ENCODE measurements at places on chromosomes 13 and 19.
A peak's percentile ranks its signal among the peaks of the same experiment; 100 is the strongest.

- DNase-seq, result no peak
Observed at GRCh38 chr19:29389495-29389894, 136.3 kb upstream of the VSTM2B start.

- no peak for DNase-seq
Observed at GRCh38 chr13:40580566-40581276, 85.7 kb downstream of the FOXO1 start.

DNA sequence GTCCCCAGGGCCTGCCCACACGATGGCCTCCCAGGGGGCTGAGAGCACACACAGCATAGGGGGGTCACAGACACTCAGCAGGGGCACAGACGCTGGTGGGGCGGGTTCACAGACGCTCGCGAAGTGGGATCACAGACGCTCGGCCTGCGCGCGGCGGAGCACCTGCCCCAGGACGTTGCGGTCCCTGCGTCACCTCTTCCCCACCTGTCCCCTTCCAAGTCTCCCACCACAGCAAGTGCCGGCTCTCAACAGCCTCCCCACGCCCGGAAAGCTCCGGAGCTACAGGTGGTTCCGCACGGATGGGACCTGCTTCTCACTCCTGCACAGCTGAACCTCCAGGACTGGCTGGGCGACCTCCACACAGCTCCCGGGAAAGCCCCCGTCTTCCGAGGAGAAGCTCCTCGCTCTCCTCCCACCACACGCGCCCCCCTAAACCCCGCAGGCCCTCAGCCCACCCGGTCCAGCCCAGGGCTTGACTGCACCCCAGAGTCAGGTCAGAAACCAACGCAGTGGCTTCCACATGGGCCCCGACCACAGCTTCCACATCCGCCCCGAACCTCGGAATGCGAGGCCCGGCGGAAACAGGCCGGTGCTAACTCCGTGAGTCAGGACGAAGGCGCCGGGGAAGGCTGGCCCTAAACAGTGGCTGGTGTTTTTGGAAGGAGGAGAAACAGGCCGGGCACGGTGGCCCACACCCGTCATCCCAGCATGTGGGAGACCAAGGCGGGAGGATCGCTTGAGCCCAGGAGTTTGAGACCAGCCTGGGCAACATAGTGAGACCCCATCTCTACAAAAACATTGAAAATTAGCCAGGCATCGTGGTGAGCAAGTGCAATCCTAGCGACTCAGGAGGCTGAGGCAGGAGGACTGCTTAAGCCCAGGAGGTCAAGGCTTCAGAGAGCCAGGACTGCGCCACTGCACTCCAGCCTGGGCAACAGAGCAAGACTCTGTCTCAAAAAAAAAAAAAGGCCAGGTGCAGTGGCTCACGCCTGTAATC lies 16.5 kb downstream of the BTBD2 start:
- no peak for DNase-seq

DNA sequence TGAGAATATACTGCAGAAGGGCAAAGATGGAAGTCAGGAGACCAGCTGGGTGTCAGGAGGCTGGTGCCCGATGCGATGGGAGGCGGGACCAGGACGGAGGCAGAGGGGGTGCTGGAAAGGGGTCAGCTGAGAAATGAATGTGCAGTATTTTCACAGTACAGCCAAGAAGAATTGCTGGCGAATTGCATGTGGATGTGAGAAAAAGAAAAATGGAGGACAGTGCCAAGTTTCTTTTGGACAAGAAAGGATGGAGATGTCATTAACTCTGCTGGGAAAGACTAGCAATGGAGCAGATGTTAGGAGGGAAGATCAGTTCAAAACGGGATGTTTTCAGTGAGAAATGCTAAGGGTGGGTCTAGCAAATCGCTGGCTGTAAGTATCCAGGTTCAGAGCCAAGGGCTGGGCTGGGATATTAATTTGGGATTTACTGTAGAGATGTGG lies 7.0 kb downstream of the CRYL1 start:
- DNase-seq, result no peak

- DNase-seq, result no peak
Observed at GRCh38 chr13:114005206-114005724, 31.4 kb upstream of the C13orf46 start.

DNA sequence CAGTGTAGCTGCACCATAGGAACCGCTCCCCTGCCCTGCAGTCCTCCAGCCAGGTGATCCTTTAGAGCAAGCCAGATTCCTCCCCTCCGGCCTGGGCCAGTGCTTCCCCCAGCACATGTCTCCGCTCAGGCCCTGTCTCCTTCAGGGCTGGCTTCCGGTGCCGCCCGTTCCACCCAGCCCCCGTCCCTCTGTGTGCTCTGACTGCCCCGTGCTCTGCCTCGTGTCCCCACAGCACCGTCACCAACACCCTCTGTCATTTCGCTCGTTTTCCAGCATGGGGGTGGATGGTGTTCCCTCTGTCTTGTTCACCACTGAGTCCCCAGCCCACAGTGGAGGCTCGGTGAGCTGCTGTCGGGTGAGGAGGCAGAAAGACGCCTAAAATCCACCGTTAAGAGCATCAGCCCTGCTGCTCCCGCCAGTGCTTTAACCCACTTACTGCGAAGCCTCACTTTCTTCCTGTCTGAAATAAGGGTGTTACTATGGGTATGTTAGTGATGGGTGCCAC lies 54.5 kb downstream of the TSSK6 start:
- no peak for DNase-seq

- no peak for DNase-seq
Observed at GRCh38 chr13:25046985-25047511, 48.9 kb upstream of the PABPC3 start.

- DNase-seq, result peak; percentile 83
Observed at GRCh38 chr19:40147693-40148347, 43.4 kb upstream of the MAP3K10 start.

DNA sequence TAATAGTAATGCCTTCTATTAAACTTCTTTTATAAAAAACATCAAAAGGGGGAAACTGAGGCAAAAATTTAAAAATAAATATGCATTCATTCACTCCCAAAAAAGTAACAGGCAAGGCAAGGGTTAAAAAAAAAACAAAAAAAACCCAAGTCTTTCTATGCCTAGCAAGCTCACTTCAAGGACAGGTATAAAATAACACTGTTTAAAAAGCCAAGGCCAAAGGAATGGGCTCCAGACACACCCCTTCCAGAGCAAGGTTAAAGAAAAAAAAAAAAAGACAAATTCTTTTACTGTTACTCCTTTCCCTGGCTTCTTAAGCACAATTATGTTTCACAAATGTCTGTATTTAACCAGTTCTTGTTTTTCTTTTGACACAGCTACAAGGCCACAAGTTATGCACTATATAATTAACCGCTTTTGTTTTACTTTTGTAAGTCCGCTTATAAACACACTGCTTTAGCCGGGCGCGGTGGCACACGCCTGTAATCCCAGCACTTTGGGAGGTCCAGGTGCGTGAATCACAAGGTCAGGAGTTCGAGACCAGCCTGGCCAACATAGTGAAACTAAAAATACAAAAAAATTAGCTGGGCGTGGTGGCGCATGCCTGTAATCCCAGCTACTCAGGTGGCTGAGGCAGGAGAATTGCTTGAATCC lies 3.6 kb downstream of the SIGLEC11 start:
- DNase-seq, result no peak

- no peak for DNase-seq
Observed at GRCh38 chr13:110374431-110375370, 67.6 kb downstream of the COL4A2 start.

DNA sequence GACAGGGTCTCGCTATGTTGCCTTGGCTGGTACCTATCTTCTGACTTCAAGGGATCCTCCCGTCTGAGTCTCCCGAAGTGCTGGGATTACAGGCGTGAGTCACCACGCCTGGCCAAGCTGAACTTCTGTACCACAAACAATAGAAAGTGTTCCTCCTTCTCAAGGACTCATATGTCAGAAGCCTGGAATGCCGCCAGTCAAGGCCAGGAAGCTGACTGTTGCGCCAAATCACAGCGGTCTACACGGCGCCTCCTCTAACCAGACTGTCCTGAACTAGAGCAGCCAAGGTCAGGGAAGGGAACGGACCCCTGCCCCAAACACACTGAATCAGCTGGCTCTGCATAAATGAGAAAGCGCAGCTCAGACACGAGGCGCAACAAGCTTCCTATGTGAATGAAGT lies 14.6 kb downstream of the RAB20 start:
- no peak for DNase-seq

DNA sequence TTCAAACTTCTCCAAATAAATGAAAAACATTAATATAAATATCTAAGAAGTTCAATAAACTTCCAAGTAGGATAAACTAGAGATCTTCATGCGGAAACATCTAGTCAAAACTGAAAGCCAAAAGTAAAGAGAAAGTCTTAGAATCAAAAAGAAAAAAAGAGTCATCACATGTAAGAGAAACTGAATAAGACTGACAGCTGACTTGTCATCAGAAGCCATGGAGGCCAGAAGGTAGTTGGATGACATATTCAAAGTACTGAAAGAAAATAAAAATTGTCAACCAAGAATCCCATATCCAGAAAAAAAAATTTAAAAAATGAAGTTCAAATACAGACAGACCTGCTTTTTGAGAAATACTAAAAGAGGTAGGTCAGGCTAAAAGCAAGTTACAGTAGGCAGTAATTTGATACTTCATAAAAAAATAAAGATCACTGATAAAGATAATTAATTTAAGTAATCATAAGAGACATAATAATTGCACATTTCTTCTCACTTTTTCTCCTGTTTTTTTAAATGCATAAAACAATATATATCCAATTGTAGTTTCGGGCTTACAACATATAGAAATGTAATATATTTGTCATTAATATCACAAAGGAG lies 327.6 kb upstream of the PCDH9 start:
- no peak for DNase-seq

DNA sequence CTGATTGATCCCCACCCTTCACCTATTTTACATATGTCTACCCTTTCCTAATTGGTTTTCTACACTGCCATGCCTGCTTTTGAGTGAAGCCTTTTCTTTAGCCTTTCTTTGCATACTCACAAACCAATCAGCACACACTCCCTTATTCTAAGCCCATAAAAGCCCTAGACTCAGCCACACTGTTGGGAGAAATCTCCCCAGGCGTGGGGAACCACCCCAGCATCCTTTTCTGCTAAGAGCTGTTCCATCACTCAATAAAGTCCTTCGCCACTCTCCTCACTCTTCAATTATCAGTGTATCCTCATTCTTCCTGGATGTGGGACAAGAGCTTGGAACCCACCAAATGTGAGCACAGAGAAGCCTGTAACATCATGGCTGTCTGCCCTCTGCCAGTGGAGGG lies 343.6 kb downstream of the SLITRK1 start:
- no peak for DNase-seq

DNA sequence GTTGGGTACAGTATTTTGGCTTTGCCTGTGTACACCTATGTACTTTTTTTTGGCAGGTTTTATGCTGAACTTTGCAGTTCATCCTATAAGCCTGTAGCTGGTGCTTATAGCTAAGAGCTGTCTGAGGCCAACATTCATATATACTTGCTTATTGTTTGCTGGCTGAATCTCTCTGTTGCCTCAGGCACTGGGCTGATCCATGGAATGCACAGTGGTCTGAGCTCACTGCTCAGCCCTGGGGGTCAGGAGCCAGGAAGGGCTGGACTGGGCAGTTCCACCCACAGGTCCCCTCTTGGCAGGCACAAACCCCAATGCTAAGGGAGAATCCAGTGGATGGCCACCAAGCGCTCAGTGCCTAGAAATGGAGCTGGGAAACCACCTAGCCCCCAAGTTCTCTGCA lies 308.7 kb downstream of the MYO16 start:
- no peak for DNase-seq

- no peak for DNase-seq
Observed at GRCh38 chr19:40797963-40798682, 868 bp upstream of the EGLN2 start.

GRCh38 chr13:73351730-73352129 lies 292.9 kb downstream of the KLF5 start:
- no peak for DNase-seq

- DNase-seq, result no peak
Observed at GRCh38 chr19:42247640-42248199, 5.3 kb upstream of the GSK3A start.

GRCh38 chr13:98664047-98664446 lies 87.1 kb upstream of the STK24 start:
- DNase-seq, result no peak

DNA sequence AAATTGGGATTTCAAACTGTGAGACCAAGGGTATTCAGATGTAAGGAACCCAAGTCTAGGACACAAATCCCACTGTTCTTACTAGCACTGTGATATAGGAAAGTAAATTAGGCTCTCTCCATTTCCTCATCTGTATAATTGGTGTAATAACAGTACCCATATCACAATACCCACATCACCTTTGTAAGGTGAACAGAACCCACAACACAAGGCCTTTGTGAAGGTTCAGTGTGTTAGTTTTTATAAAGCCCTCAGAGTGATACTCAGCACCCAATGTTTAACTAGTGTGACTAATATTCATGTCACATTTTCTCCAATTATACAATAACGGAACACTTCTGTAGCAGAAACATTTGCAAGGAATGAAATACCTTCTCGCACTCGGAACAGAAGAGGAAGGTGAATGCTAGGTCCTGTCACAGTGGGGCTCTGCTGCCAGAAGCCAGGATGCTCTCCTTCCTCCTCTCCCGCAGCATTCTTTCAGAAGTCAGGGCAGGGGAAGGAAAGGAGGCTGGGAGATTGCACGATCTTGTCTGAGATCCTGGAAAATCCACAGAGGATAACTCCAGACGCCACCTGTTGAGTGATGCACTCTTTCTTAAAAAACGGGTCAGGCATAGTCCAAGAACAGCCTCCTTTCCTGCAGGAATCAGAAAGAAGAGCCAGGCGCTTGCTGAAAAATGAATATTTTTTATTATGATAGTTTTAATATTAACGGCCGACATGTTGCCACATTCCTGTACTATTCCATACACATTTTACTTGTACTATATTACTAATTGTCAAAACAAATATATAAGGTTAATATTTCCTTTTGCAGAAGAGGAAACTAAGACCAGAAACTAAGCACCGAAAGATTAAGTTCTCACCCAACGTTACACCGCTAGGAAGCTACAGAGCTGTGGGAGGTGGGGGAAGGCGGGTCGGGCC lies 762 bp downstream of the ZNF45 start:
- DNase-seq, result no peak

GRCh38 chr13:77919246-77919920 lies 752 bp upstream of the EDNRB start:
- no peak for DNase-seq

- DNase-seq, result no peak
Observed at GRCh38 chr13:95579303-95579702, 26.8 kb downstream of the CLDN10 start.

DNA sequence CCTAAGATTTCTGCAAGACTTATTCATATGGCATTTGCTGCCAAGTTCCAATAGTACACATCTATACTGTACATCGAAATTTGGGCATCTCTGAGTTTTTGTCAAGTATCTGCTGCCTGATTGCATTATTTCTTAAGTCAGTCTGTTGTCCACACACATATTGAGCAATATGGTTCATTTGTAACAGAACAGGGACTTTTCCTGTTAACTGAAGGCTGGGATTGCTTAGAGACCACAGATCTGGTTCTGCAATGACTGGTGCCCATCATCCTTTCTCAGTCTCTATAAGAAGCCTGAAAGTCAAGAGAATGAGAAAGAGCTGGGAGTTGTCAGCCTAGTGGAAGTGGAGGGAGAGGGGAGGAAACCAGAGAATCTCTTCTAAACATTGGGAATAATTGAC lies 22.5 kb upstream of the MYCBP2 start:
- no peak for DNase-seq
